ENCODE measurements at places on chromosomes 4 and X.

GRCh38 chr4:48945981-48946380, 39.4 kb upstream of the OCIAD2 start:
- DNase-seq, result no peak

DNA sequence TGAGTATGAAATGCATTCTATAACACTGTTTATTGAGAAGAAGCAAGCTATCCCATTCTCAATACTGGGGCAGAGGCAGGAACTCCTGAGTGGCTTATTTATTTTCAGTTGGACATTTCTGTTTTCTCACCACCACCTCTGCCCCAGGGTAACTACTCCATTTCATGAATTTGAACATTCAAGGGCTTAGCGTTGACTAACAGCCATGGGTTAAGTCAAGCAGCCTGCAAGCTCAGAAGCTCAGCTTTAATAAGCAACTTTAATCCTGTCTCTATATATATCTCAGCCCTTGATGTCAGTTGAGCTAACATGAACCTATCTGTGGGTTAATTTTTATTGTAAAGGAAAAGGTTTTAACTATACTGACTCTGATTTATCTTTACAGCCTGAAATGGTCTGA, 93.8 kb downstream of the MBNL3 start:
- no peak for DNase-seq

GRCh38 chr4:177105536-177105935, 204.1 kb upstream of the NEIL3 start:
- DNase-seq, result no peak

DNA sequence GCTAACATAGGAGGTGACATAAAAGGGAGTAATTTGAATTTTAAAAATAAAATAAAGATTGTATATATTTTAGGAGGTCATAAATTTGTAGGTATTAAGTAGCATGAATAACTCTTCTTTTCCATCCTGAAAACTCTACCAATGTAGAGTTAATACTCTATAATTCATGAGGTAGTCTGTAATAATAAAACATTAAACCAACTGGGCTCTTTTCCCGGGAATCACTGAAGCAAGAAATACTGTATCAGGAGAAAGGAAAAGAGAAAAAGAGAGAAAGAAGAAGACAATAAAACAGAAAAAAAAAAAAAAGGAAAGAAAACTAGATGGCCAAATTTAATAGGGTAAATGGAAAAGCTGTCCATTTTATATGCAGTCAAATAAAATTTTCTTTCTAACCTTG, 984.4 kb downstream of the CCSER1 start:
- no peak for DNase-seq

GRCh38 chrX:27996132-27996531, 14.9 kb upstream of the DCAF8L1 start:
- no peak for DNase-seq

DNA sequence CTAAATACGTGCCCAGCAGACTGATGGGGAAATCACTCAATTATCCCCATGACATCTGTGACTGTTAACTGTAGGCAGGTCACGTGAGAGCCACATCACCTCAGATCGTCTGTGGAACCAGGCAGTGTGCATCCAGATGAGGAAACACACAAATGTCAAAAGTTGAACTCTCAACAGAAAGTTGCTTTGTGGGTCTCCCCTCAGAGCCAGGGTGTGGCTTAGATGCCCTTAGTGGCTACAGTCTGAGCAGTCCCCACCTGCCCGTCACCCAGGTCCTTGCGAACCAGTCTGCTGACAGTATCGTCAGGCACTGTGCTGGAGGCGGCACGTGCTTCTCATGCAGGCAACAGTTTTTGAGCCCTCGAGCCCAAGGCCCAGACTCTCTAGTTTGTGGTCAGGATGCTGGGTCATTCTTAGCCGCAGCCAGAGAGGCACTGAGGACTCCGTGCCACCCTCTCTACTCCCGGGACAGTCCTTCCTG, 10.8 kb downstream of the TMEM187 start:
- no peak for DNase-seq

GRCh38 chrX:14903891-14904290, 30.7 kb downstream of the MOSPD2 start:
- no peak for DNase-seq

DNA sequence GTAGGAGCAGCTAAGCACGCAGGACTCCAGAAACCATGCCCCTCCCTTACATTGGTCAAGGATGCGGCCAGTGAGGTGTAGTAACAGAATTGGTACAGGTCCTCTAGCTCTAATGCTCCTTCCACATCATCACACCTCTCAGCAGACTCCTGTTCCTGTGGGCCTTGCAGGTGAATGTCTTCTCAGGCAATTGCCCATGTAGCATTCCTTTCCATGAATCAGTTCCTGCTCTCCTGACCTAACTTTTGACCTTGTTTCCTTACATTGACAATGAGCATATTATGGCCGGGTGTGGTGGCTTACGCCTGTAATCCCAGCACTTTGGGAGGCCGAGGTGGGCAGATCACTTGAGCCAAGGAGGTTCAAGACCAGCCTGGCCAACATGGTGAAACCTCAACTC, 31.3 kb downstream of the MAP7D3 start:
- DNase-seq, result no peak
